ENCODE measurements at places on chromosomes 5 and 9. TPM values are rescaled to one million over a fixed set of nuclear protein-coding genes. Genes with fewer than 3 reads are reported as not detected.

DNA sequence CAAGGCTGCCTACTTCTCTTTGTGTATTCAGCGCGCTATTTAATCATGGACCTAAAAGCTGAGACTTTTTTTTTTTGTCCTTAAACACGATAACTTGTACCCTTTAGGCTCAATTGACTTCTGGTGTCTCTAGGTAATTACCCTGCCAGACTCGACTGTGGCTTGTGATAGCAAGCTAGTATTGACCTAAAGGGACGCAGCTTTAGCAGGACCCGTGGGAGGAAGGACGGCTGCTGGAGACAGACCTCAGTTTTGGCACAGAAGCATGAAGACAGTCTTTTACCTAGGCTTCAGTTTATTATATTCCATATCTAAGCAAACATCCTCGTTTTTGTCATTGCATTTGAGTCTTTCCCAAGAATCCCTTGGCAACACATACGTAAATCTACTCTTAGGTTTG is 115.3 kb downstream of the SMC2 start:
- H3K4me3 ChIP-seq, result no peak overlapping the region
- H3K36me3 ChIP-seq, result no peaks in the 10 kb centered on the region
- no peaks in the 10 kb centered on the region for H3K4me1 ChIP-seq
- DNase-seq, result no peak

GRCh38 chr5:757931-758697 is 26.4 kb downstream of the ZDHHC11B start:
- no peak overlapping the region for H3K4me3 ChIP-seq
- no peak for DNase-seq
- peaks cover 4% of the 10 kb centered on the region for H3K4me1 ChIP-seq

DNA sequence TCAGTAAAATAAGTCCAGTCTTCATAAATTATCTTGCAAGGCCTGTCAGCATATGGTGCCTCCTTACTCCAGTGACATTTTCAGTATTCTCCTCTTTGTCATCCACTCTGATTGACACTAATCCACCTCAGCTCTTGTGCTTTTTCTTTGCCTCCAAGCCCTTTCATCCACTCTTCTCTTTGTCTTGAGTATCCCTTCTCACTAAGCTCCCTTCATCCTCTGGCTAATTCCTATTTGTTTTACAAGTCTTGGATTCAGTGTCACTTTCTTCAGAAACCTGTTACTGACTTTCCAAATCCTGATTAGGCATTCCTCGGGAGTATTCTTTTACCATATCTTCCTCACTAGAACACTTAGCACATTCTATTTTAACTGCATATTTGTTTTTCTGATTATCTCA is 100.6 kb upstream of the VCAN start:
- DNase-seq, result no peak
- H3K27ac ChIP-seq, result no peak overlapping the region
- no peaks in the 10 kb centered on the region for H3K36me3 ChIP-seq
- H3K4me1 ChIP-seq, result no peaks in the 10 kb centered on the region

DNA sequence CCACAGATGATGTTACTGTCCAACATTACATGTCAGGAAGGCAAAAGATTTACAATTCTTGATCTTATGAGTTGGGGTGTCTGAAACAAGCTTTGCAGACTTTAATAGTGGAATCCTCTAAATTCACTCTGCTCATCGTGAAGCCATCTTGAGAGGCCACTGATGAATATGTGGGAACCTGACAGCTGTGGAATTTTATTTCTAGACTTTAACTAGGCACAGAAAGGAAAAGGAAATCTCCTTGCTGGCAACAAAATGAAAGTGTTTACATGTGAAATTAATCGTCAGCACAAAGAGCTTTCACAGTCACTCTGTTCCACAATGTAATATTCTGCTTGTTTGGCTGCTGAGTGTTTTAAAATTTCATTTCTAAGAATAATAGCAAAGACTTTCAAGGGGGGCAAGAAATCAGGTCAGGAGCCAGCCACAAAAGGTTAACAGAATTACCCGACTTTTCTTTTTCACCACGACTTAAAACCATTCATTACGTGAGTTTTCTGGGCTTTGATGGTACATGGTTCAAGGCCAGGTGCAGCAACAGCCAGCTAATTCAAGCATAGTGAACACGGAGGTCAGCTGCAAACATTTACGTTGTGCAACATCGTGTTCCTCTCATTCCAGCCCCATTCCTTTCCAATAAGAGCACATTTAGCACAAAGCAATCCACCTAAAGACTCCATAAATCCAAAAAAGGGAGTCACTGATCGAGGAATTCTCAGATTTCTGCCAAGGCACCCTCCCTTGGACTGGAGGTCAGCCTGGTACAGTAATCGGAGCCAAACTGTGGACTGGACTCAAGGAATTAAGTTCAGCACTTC is 14.6 kb downstream of the NREP start:
- H3K27me3 ChIP-seq, result no peaks in the 10 kb centered on the region
- no peak overlapping the region for H3K4me3 ChIP-seq
- H3K27ac ChIP-seq, result no peak overlapping the region
- no peaks in the 10 kb centered on the region for H3K36me3 ChIP-seq
- no peaks in the 10 kb centered on the region for H3K4me1 ChIP-seq

- H3K36me3 ChIP-seq, result no peaks in the 10 kb centered on the region
- DNase-seq, result peak; percentile 42
- peaks cover 3% of the 10 kb centered on the region for H3K27me3 ChIP-seq
- no peaks in the 10 kb centered on the region for H3K4me1 ChIP-seq
These were observed 6.9 kb upstream of the NDUFB6 start for GRCh38 chr9:32579706-32580331.

C9orf72 gene
- 2.5 TPM for polyA plus RNA-seq

GTF2H2 gene
- polyA plus RNA-seq, result 14.0 TPM

NMUR2 gene
- not detected for polyA plus RNA-seq

TAF11L6 gene
- polyA plus RNA-seq, result not detected

DROSHA gene
- polyA plus RNA-seq, result 22.2 TPM
